Endodermal cell (in vitro differentiated cells): ENCODE measurements at places on chromosomes 3 and 15. TPM values are rescaled to one million over a fixed set of nuclear protein-coding genes. Genes with fewer than 3 reads are reported as not detected.
A peak's percentile ranks its signal among the peaks of the same experiment; 100 is the strongest.

The HRH1 gene
- 0.52 TPM in 1 of 3 replicates, not detected in the others for total RNA-seq

- DNase-seq, result no peak
Measured at GRCh38 chr3:44907612-44908011, 33.2 kb downstream of the TGM4 start.

DNA sequence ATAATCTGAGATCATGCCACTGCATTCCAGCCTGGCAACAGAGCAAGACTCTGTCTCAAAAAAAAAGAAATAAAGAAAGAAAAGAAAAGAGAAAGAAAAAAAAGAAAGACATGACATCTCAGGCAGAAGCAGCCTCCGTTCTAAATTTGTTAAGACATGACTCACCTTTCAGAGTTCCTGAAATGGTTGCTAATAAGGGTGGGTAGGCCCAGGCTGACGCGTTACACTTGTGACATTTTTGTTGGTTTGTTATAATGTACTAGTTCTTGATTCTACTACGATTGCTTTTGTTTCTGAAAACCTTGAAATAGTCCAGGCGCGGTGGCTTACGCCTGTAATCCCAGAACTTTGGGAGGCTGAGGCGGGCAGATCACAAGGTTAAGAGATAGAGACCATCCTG lies 21.0 kb downstream of the SLC25A20 start:
- no peak for DNase-seq

GRCh38 chr3:58899159-58899952 lies 150.5 kb downstream of the CFAP20DC start:
- DNase-seq, result peak; percentile 47

The IMPG2 gene
- 0.07 to 0.21 TPM (median 0.18 TPM) in 3 replicates for total RNA-seq

The SOX2 gene
- total RNA-seq, result 39.5 and 55.0 TPM in 2 replicates

GRCh38 chr3:150308481-150309256 lies 99.4 kb upstream of the TSC22D2 start:
- DNase-seq, result no peak

GRCh38 chr3:25191673-25192072 lies 236.4 kb upstream of the RARB start:
- DNase-seq, result no peak

- DNase-seq, result peak; percentile 35
Measured at GRCh38 chr15:70596354-70597055, 166.9 kb downstream of the UACA start.

DNA sequence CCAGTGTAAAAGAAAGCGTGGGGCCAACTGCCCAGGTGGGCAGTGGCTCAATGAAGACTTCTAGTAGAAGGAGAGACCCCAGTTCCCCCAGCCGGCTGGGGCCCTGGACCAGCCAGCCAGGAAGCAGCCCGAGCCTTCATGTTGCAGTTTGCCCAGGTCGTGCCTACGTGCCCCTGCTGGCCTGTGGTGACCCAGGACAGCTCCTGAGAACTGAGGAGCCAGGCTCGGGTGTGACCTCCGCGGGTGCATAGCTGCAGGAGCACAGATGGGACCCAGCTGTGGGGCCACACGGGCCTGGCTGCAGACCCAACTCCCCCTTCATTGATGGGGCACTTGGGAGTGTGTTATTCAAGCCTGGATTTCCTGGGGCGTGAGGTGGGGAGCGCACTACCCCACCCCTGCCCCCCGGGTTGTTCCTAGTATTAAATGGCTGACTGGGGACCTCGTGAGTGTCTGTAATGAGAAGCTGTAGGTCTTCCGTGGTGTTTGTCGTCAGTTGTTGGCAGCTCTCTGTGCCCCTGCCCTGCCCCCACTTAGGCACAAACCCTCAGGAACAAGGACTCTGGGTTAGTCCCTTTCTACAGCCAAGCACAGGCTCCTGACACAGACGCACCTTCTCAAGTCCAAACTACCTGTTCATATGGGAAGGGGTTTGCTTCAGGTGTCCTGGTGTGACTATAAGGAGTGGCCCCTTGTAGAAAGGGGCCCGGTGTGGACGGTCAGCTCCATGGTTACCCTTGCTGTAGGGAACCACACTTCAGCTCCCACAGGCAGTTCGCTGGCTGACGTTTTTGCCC lies 39.1 kb downstream of the IDH2 start:
- DNase-seq, result peak; percentile 71

- no peak for DNase-seq
Measured at GRCh38 chr15:90099072-90099867, 3.0 kb downstream of the IDH2 start.

DNA sequence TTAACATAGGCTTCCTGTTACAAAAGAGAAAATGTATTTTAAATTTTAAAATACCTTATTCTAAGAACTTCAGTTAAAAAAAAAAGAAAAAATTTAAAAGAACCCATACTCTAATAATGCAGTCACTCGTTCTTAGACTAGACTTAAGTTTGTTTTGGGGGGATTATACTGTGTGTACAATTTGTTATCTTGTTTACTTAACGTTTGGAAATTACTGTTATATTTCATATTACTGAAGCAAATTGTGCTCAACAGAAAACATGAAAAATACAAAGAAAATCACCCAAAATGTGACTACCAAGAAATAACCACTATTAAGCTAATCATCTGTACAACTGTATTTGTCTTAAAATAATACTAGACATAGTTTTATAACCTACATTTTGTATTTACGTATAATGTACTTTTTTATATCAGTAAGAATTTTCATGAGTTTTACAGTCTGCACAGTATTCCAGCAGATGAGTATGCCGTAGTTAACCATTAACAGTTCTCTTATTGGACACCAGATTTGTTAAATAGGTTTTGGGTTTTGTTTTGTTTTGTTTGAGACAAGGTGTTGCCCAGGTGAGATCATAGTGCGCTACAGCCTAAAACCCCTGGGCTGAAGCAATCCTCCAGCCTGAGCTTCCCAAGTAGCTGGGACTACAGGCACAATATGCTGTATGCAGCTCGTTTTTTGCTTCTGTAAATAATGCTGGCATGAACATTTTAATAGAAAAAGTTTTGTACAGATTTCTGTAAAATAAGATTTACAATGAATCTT lies 88.8 kb upstream of the CHD2 start:
- no peak for DNase-seq

DNA sequence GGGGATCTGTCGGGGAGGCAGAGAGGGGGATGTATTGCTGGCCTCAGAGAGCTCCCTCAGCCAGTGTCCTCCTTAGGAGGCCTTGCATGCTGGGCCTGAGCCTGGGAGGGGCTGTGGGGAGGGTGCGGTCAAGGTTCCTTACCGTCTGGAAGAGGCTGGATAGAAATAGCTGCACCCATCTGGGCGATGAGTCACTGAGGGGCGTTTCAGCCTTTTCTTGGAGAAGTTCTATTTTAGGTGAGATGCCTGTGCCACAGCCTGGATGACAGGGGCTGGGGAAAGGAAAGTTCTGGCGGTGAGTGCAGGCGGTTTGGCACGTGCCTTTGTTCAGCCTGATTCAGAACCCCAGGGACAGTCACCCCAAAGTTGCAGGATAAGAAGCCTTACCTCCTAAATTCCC lies 35.7 kb upstream of the APEH start:
- no peak for DNase-seq

DNA sequence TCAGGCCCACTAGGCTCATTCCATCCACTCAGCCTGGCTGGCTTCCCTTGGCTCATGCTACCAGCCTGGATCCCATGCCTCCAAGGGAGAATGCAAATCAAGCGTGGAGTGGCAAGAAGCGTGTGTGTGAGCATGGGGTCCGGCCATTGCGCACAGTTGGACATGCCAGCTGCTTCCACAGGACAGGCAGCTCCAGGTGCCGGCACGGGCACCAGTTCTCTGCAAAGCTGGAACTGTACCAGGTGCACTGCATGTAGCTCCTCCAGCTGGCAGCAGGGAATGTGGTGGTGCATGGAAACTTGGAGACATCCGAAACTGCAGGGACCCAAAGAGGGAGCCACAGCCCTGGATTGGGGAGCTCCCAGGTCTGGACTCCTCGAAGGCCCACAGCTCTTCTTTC lies 449.8 kb downstream of the EPHA6 start:
- DNase-seq, result no peak

GRCh38 chr3:185789134-185789533 lies 35.7 kb downstream of the IGF2BP2 start:
- DNase-seq, result peak; percentile 67

- no peak for DNase-seq
Measured at GRCh38 chr15:88813960-88814359, 10.7 kb downstream of the ACAN start.

DNA sequence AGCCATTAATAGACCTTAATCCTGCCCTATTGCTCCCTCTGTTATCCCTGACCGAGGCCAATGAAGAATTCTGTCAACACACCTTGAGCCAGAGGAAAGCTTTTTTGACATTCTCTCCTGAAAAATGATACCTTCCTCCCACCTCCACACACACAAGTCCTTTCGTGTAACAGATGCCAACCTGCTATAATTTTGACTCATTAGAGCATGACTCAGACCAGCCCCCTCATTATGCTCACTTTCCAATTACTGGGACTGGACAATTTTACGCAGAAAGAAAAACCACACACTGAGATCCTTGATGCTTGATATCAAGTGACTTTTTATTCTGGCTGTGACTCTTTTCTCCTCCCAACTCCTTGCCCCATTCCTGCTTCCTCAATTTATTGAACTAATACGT lies 50.9 kb downstream of the LSAMP start:
- DNase-seq, result no peak

DNA sequence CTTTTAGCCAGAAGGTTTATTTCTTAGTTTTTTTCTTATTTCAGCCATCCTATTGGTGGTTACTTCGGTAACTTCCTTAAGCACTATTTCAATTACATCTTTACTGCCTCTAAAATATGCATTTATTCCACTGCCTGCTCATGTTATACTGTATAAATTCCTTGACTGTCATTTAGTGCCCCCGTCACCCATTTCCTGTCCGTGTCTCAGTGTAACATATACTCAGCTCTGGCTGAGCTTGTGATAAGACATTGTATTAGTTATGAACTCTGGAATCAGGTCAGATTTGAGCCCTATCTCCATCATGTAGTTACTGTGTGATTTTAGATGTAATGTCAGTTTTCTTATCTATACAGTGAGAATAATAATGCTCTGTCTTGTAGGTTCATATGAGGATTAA lies 24.2 kb downstream of the PIAS1 start:
- no peak for DNase-seq

- no peak for DNase-seq
Measured at GRCh38 chr15:89356634-89357298, 22.1 kb upstream of the POLG start.

DNA sequence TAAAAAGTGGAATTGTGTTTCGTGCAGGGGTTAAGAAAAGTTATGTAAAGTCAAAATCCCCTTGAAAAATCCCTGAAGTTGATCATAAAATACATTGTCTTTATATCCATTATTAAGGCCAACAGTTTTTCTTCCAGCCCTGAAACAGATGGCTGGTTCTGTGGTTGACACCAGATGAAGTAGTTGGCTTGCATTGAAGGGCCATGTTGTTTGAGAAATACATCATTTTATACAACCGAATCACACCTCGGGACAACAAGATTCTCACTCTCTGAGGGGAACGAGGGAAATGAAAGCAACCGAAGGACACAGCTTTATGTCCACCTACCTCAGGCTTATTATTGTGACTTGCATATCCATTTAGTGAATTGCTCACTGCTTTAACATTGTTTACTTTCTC lies 126.0 kb upstream of the MITF start:
- DNase-seq, result no peak
